ENCODE measurements at places on chromosomes 11 and 22. TPM values are rescaled to one million over a fixed set of nuclear protein-coding genes. Genes with fewer than 3 reads are reported as not detected.

Gene PANX1
- 58.8 TPM for polyA plus RNA-seq

Gene WNT11
- 1.4 TPM for polyA plus RNA-seq

Gene SAA2
- not detected for polyA plus RNA-seq

Gene TP53I11
- polyA plus RNA-seq = 31.4 TPM

Gene PKDREJ
- polyA plus RNA-seq = not detected

Gene ADAMTS15
- polyA plus RNA-seq = 1.1 TPM

Gene NFRKB
- 26.7 TPM for polyA plus RNA-seq

Gene SMC1B
- polyA plus RNA-seq = not detected

Gene FAM111B
- polyA plus RNA-seq = 0.58 TPM

Gene C11orf87
- polyA plus RNA-seq = 8.6 TPM

Gene MOGAT2
- not detected for polyA plus RNA-seq

Gene APOBEC3G
- not detected for polyA plus RNA-seq

Gene EHF
- polyA plus RNA-seq = not detected

Gene IRAG1
- 0.14 TPM for polyA plus RNA-seq

Gene ADAMTS8
- polyA plus RNA-seq = 0.12 TPM

Gene OR2AG2
- not detected for polyA plus RNA-seq

Gene CCDC81
- 1.0 TPM for polyA plus RNA-seq

Gene TMPRSS5
- 2.6 TPM for polyA plus RNA-seq

Gene CHRM4
- polyA plus RNA-seq = 11.6 TPM

Gene CALCB
- polyA plus RNA-seq = not detected

Gene MAPK8IP1
- polyA plus RNA-seq = 76.0 TPM

Gene CRYAB
- not detected for polyA plus RNA-seq

Gene ABCC8
- polyA plus RNA-seq = 13.2 TPM

Gene C22orf42
- 64.0 TPM for polyA plus RNA-seq

Gene IGF2
- not detected for polyA plus RNA-seq

Gene HOATZ
- polyA plus RNA-seq = not detected

Gene OR4C3
- polyA plus RNA-seq = not detected

Gene OTOG
- polyA plus RNA-seq = 0.08 TPM

Gene OR52E5
- not detected for polyA plus RNA-seq

Gene OR51M1
- not detected for polyA plus RNA-seq

Gene UBQLNL
- polyA plus RNA-seq = not detected

Gene BTG4
- not detected for polyA plus RNA-seq

Gene CASP4
- polyA plus RNA-seq = not detected

Gene TRIM49
- not detected for polyA plus RNA-seq

Gene FOXR1
- not detected for polyA plus RNA-seq

Gene MS4A12
- not detected for polyA plus RNA-seq

Gene MMP7
- polyA plus RNA-seq = not detected

Gene CCDC86
- polyA plus RNA-seq = 0.16 TPM

Gene OR5B17
- polyA plus RNA-seq = not detected

Gene TSPAN32
- not detected for polyA plus RNA-seq

Measured in neural cell (in vitro differentiated cells).